ENCODE measurements at places on chromosomes 1 and 21.

- peak; percentile 37 for DNase-seq
These were observed 440.9 kb upstream of the ZRANB2 start for GRCh38 chr1:71521655-71522264.

- peak; percentile 3 for DNase-seq
These were observed 27.3 kb downstream of the COL6A2 start for GRCh38 chr21:46124926-46125845.

DNA sequence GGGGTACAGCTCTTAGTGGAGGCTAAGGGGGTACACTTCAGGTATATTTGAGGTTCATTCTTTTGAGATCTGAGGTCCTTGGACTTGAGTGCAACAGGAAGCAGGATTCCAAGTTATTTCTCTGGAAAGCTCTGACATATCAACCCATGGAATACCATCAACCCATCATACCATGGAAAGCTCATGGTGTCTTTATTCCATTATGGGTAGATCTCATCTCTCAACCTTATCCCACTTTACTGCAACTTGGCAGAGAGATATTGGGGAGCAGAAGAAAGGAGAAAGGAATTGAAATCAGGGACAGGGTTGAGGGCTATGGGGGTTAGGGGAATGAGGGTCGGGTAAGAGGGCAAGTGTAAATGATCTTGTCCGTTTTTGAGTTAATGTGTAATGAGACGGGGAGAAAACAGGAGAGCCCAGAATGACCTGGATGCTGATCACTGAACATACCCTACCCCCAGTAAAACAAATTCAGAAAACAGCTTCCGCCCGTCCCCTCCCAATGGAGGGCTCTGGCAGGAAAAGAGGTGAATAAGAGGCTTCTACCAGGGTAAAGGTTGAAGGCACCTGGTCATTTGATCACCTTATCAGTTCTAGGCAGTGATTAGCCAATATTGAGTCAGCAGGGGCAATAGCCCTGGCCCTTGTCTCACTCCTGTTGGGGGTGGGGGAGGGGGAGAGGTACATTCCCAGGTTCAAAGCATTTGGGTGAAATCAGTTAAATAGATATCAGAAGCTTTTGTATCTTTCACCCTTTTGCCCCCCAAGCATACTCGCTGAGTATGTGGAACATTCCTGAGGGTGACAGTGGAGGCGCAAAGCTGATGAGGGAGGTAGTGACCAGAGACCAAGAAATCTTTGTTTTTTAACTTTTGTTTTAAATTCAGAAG lies 622 bp upstream of the APOA2 start:
- no peak for DNase-seq

- no peak for DNase-seq
These were observed 49.5 kb downstream of the LUZP1 start for GRCh38 chr1:23118957-23119792.

DNA sequence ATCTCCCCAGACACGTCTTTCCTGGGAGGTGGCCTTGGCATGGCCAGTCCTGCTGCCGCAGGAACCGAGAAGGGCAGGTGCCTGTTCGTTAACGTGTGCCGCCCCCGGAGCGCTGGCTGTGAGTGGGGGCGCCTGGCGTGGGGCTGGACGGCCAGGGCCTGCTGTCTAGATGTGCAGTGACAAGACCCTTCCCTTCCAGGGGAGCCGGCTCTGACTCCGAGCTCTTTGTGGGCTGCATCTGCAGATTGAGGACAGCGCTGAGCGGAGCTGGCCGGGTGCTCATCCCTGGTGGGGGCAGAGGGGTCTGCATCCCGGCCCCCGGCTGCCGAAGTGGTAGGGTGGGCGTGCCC lies 13.0 kb downstream of the COL18A1 start:
- no peak for DNase-seq

GRCh38 chr1:54384918-54385726 lies 21.1 kb downstream of the SSBP3 start:
- no peak for DNase-seq

- no peak for DNase-seq
These were observed 19.5 kb upstream of the COL6A2 start for GRCh38 chr21:46078322-46078977.

GRCh38 chr1:111733183-111733991 lies 5.8 kb downstream of the INKA2 start:
- DNase-seq = peak; percentile 49

- DNase-seq = no peak
These were observed 57.8 kb upstream of the PGD start for GRCh38 chr1:10340930-10341590.

DNA sequence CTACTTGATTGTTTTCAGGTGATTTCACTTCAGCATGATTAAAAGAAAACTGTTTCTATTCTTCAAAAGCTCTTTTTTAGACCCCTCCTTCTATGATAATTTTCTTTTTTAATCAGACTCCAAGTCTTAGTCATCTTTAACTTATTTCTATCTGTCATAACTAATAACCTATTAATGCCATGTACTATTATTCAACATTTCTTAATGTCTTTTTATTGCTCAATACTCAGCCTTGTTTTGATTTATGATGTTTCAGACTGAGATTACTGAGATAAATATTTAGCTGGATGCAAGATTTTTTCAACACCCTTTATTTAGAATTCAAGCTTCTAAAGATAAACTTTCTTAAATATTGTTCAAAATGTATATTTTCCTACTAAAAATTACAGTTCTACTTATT lies 53.6 kb downstream of the ATP6V1G3 start:
- no peak for DNase-seq

DNA sequence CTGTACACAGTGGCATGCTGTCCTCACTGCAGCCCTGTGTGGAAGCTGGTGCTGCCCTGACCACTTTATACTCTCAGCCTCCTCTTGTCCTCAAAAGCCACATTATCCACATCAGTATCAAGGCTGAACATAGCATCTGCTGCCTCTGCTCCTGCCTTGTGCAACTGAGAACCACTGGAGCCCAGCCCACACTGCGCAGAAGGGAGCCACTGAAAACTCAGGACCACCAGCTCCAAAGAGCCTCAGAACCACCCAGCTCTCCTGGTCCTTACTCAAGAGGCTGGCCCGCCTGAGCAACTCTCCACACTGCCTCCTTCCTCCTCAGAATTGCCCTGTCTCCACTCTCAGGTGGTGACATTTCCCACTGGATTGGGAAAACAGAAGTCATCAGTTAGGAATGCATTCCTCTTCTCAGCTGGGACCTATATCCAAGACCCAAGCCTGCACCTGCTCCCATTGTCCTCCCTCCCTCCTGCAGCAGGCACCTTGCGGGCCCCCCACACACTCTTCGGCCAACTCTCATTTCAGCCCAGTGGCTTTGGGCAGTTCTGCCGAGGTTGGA lies 7.0 kb upstream of the KISS1 start:
- DNase-seq = no peak

GRCh38 chr1:223041481-223041880 lies 101.6 kb downstream of the TLR5 start:
- no peak for DNase-seq

DNA sequence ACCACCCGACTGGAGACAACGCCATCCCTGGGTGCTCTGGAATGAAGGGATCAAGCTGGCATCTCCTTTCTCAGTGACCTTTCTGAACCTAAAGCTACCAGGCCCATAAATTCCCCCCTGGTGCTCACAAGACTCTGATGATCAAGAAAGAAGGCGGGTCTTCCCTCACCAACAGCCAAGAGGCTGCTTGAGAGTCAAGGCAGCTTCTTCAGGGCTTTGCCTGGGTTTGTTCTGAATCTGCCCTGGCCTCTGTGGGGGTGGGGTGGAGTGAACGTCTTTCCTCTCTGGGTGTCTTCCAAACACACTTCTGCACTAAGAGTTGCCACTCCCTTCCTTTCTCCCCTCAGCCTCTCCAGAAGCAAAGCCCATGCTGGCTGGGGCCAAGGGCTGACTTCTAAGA lies 36.1 kb downstream of the CD247 start:
- no peak for DNase-seq

DNA sequence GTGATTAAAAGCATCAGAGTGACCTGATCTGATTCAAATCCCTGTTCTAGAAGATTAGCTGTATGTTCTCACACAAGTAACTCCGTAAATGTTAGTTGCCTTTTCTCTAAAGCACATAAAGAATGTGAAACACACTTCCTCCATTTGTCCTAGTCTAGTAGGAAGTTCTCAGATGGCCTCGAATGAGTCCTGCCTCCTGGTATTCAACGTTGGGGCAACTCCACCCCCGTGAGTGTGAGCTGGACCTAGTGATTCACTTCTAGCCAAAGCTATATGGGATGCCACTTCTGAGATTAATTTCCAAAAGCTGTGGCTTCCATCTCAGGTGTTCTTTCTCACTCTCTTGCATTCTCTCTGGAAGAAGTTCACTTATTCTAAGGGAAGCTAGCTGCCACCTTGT lies 267.6 kb downstream of the GPATCH2 start:
- DNase-seq = no peak

GRCh38 chr1:208058267-208058666 lies 147.3 kb upstream of the CD34 start:
- DNase-seq = no peak

GRCh38 chr21:35051287-35051818 lies 2.3 kb upstream of the RUNX1 start:
- DNase-seq = peak; percentile 73

DNA sequence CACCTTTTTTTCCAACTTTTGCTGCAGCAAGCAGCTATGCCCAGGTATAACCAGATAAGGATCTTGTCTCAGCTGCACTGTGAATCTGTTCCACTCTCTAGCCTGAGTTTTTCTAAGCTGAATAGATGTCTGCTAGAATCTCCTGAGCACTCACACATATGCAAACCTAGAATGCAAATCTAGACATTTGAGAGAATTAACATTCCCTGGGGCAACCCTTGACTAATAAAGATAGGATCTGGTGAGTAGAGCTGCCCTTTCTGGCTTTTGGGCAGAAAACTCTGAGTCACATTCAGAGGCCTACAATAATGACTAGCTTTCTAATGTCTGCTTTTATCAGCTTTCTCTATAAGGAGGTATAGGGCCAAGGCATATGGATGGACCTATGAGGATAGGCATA lies 61.4 kb upstream of the BARHL2 start:
- DNase-seq = no peak

All from endothelial cell (in vitro differentiated cells).